Large intestine (tissue), 12 donors: ENCODE measurements at places on chromosomes 11 and 22. TPM values are rescaled to one million over a fixed set of nuclear protein-coding genes. Genes with fewer than 3 reads are reported as not detected.

DNA sequence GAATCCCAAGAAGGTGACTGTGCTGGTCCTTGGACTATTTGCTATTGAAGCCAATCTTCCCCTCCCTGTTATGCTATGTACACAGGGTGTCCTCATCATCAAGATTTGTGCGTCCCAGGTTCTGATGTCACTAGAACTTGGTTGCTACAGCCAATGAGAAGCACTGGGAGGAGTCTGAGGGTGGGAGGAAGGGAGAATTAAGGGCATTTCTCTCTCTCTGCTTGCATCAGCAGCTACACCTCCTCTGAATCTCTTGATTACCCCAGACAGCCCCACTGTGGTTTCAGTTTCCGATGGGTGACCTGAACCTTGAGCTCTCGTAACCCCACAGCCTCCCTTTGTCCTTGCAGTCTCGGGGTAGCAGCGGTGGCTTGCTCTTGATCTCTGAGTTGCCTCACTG, 212.4 kb upstream of the SESN3 start:
- peak; percentile 74 for DNase-seq

GRCh38 chr11:23604966-23605365, 744.7 kb upstream of the CCDC179 start:
- DNase-seq, result no peak

- DNase-seq, result no peak
Measured at GRCh38 chr11:2463766-2464277, 19.0 kb downstream of the KCNQ1 start.

DNA sequence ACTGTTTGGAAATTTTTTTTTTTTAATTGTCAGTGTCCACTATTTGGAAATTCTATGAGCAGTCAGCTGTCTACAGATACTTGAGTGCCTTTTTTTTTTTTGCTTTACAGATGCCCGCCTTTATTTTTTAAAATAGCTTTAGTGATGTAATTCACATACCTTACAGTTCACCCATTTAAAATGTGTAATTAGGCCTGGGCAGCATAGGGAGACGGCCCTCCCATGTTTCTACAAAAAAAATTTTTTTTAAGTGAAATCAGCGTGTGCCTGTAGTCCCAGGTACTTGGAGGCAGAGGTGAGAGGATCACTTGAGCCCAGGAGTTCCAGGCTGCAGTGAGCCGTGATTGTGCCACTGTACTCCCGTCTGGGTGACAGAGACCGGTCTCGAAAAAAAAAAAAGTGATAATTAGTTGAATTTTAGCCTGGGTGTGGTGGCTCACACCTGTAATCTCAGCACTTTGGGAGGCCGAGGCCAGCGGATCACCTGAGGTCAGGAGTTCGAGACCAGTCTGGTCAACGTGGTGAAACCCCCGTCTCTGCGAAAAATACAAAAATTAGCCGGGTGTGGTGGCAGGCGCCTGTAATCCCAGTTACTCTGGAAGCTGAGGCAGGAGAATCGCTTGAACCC, 1.5 kb downstream of the ZNF143 start:
- peak; percentile 9 for DNase-seq

- no peak for DNase-seq
Measured at GRCh38 chr11:69343401-69344321, 49.7 kb downstream of the MYEOV start.

CSTF3 gene
- polyA plus RNA-seq, result 49.2 TPM

SDHD gene
- polyA plus RNA-seq, result 146 TPM

SLC29A2 gene
- polyA plus RNA-seq, result 13.2 TPM

IGSF22 gene
- polyA plus RNA-seq, result 1.5 TPM
